ENCODE measurements at places on chromosomes 6 and 20.

- DNase-seq = no peak
Measured at GRCh38 chr6:46014046-46014445, 1.6 kb downstream of the CLIC5 start.

GRCh38 chr6:18752278-18753068, 365.3 kb downstream of the RNF144B start:
- DNase-seq = no peak

DNA sequence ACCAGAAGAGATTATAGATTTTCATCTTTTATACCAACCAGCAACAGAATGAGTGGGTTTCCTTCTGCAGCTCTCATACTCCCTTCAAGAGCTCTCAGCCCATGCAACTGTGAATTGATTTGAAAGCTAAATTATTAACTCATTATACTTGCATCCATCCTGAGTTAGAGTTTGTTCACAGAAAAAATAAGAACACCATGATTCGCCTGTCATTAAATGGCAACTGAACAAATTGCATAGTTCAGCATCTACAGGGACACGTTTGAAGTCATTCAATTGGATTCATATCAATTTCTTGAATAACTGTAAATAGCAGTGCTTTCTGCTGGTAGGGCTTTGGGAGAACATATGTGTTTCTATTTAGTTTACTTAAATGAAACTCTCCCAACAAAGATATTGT, 65.7 kb downstream of the NKAIN2 start:
- DNase-seq = no peak

DNA sequence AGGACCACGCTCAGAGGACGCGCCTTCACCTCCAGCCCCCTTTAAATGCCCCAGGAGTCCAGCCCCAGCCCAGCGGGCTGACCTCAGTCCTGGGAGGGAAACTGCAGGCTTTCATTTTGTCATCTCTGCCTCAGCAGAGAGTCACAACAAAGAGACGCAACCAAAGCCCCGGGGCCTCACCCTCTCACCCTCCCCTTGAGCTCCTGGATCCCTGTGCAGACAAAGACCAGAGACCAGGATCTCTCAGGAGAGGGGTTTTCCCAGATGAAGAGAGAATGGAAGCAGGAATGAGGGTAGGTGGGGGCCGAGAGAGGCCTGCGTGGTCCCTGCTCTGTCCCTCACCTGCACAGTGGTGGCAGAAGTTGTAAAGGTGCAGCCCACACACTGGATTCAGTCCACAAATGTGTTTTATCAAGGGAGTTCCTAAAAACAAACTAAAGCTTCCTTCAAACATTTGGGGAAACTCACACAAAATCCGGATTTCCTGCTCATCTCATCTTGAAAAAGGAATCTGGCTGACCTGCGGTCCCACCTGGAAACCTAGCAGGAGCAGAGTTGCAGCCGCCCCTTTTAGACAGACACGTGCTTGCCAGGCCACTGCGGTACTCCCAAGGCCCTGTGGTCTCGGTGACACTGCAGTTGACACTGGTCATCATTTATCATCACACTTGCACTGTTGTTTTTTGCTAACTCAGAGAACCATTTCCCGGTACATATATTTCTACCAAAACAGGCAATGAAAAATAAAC, 27.1 kb downstream of the PTGIS start:
- no peak for DNase-seq

- DNase-seq = no peak
Measured at GRCh38 chr6:148109732-148110131, 232.9 kb upstream of the SASH1 start.

GRCh38 chr6:126374372-126374771, 34.5 kb downstream of the CENPW start:
- DNase-seq = no peak

DNA sequence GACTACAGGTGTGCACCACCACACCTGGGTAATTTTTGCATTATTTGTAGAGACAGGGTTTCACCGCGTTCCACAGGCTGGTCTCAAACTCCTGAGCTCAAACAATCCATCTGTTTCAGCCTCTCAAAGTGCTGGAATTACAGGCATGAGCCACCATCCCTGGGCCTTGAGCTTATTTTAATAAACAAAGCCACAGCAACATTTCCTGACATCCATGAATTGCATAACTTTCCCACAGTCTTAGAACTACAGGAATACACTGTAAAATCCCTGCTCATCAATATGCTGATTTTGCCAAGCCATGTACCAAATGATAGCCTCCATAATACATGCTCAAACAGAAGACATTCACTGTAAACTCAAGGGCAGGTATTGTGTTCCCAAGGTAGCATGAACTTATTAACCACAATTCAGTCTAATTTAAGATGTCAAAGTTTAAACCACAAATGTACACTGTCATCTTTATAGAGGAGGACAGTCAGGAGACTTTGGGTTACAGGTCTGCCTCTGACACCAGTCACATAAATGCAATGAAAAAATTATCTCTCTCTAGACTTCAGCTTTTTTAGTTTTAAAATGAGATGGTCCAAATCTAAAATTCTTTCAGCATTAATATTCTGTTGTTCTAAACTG, 40.0 kb downstream of the NUDT3 start:
- DNase-seq = no peak

GRCh38 chr6:35736253-35736894, 458 bp upstream of the ARMC12 start:
- peak; percentile 80 for DNase-seq

- DNase-seq = peak; percentile 26
Measured at GRCh38 chr6:32785781-32786533, 22.6 kb upstream of the HLA-DQB2 start.

- no peak for DNase-seq
Measured at GRCh38 chr6:53041356-53041755, 23.8 kb upstream of the FBXO9 start.

GRCh38 chr20:62989201-62989601, 17.6 kb downstream of the BHLHE23 start:
- no peak for DNase-seq

DNA sequence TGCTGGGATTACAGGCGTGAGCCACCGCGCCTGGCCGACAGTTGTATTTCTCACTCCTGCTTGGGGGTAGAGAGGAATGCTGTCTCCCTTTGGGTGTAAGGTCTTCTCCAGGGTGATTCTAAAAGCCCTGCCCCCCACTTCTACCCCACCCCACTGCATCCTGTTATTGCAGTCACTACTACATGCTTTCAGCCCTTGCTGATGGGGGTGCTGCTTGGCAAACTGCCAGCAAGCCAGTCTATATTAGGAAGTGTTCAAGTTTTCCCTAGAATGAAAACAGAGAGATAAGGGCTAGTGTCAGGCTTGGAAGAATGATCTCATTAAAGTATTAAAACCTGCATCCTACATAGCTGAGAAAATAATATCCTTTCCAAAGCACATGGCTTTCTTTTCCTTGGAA, 31.3 kb downstream of the TTI1 start:
- no peak for DNase-seq

DNA sequence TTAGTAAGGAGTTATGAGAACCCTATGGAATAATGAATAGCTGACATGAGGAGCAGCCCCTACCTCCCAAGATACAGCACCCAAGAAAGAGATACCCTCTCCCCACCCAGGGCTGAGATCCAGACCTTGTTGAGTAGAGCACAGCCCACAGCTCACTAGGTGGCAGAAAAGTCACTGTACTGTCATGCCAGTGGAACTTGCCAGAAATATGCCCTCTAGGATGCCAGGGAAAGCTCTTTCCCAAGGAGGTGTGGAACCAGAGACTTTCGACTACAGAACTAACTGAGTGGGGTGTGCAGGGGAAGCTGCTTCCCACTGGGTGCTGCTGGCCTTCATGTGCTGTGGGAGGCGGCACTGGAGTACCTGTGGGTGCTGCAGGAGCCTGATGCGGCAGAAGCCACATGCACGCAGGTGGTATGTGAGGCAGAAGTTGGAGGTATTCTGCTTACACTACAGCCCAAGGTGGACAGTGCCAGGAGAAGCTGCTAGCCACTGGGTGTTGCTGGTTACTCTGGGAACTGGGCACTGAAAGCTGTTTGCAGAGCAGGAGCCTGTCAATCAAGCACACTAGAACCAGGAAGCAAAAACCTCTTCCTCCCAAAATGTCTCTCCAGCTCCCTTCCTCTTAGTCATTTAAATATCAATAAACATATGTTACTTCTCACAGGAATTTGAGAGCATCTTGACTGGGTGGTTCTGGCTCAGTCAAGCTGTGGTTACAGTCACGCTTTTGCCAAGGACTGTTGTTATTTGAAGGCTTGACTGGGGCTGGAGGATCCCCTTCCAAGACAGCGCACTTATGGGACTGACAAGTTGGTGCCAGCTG, 17.8 kb downstream of the ARMC12 start:
- DNase-seq = no peak

DNA sequence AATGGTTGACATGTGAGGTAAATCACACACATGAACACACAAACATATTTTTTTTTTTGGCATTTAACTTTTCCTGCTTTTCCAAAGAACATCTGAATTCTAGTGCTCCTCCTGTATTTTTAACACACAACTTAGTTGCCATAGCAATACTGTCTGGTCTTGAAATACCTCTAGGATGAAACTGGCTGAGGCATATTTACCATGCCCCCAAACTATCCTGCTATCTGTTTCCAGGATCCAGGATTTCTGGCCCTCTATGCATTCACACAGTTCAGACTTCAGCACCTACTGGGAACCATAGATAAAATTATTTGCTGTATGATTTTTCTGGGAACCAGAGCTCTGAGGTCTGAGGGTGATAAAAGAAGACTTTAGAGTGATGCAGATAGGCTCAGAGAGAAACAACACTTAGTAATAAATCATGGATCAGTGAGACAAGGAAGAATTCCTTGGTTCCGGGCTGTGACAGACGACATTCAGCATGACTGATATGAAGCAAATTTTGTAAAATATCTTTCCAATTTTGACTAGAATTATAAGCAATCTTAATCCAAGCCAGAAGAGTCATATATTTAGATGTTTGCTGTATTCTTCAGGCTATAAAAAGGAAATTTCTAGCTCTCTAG, 359.7 kb downstream of the BTBD9 start:
- no peak for DNase-seq

DNA sequence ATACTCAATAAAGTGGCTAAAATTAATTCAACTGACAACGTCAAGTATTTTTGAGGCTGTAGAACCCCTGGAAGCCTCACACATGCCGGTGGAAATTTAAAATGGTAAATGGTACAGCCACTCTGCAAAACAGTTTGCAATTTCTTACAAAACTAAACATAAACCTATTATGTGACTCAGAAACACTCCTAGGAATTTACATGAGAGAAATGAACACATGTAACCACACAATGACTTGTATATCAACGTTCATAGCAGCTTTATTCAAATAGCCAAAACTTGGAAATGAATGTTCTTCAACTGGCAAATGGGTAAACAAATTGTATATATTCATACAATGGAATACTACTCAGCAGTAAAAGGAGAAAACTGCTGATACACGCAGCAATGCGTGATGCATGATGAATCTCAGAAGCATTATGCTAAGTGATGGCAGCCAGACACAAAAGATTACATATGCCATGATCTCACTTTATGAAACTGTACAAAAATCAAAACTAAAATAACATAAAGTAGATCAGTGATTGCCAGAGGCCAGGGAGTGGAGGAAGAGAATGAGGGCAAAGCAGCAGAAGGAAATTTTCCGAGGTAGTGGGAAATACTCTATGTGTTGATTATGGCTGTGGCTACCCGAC, 112.5 kb downstream of the FAM50B start:
- no peak for DNase-seq

DNA sequence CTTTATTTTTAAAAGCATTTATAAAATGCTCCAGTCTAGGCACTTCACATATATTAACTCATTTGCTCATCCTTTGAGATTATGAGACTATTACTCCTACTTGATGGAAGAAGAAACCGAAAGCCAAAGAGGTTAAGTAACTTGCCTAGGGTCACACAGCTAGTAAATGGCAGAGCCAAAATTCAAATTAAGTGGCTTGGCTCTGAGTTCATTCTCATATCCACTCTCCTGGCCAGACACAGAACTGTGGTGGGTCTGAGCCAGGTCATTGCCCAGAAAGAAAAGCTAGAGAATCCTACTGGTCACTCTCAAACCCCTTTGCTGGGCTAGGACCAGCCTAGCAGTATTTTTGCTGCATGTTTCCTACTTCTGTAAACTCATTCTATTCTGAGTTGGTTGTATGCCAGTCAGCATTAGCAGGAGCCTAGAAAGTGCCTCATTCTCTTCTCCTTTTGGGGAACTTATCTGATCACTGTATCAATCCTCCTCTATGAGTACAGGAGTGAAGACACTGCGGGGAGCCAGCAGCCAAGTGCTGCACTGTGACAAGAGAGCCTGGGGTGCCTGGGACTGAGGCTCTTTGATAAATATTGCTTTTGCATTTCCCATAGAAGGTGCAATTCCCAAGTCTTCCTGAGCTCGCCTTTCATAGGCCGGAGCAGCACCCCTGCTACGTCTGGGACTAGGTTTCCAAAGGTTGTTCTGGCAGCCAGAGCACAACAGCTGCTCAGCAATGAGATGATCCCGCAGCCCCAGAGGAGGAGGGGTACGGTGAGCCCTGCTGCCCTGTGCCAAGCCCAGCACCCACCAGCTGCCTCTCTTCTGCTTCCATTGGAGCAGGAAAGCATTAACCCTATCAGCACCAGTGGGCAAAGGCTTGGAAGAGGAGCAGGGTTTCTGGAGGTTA, 728.3 kb downstream of the MAFB start:
- DNase-seq = no peak

DNA sequence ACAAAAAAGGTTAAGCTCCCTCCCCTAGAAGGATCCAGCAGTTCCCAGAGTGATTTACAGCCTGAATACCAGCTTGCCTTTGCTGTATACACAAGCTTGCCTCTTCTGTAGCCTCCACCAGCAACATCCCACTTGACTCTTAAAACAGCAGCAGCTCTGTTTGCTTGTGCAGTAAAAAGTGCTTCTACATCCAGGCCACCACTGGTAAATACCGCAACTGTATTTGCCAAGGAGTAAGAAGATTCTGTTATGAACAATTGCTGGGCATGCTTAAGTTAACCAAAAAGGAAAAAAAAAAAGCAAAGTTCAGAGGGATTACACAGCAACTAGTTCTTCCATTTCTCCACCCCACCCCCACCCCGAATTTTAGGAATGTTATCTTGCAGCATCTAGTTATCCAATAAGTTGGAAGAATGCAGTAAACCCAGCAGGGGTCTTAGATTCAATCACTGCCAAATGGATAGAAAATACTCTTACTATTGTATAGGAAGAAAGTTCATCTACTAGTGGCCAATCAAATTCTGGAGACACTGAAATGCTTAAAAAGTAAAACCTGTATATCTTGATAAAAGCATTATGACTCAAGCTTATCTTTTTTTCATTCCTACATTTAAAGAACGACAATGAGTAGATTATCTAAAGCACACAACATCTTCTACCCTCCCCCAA, 4.8 kb downstream of the SALL4 start:
- no peak for DNase-seq

DNA sequence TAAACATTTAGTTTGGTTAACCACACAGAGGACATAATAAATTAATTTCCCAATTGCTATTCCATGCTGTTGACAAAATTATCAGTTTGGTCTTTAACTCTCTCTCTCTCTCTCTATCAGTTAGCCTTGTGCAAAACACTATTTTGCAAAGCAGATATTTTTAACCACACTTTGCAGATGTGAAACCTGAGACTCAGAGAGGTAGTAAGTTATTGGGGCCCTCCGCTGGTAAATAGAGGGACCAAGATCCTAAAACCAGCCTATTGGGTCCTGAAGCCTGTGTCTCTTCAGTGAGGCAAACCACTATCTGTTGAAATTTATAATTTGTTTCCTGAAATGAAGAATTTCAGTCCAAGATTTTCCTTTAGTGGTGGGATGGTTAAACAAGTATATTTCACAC, 231.0 kb downstream of the SOD2 start:
- DNase-seq = no peak

- DNase-seq = no peak
Measured at GRCh38 chr6:136174510-136174909, 75.6 kb downstream of the MTFR2 start.
